ENCODE measurements at places on chromosomes 1 and 21. TPM values are rescaled to one million over a fixed set of nuclear protein-coding genes. Genes with fewer than 3 reads are reported as not detected.

Gene KCNJ6
- total RNA-seq = not detected

Gene C1orf210
- total RNA-seq = 0.38 TPM

DNA sequence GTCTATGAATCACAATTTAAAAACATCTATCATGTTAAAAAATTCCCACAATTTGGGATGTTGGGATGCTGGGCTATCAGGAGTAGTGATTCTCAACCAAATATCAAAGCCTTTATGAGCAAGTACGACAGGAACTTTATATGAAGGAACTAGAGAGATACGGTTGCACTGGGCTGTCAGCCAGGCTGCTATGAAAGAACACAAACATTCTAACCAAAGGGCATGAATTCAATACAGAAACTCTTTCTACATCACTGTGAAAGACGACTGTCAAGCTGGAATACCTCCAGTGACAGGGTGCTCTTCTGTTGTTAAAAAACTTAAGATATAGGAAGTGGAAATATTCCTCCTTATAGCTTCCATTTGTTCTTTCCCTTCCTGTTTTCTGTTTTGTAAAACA is 9.8 kb downstream of the CACNA1E start:
- peaks cover 67% of the 10 kb centered on the region for H3K27me3 ChIP-seq
- H3K36me3 ChIP-seq = no peaks in the 10 kb centered on the region
- no peaks in the 10 kb centered on the region for H3K4me1 ChIP-seq
- H3K4me3 ChIP-seq = no peak overlapping the region

Gene OR6N1
- not detected for total RNA-seq

DNA sequence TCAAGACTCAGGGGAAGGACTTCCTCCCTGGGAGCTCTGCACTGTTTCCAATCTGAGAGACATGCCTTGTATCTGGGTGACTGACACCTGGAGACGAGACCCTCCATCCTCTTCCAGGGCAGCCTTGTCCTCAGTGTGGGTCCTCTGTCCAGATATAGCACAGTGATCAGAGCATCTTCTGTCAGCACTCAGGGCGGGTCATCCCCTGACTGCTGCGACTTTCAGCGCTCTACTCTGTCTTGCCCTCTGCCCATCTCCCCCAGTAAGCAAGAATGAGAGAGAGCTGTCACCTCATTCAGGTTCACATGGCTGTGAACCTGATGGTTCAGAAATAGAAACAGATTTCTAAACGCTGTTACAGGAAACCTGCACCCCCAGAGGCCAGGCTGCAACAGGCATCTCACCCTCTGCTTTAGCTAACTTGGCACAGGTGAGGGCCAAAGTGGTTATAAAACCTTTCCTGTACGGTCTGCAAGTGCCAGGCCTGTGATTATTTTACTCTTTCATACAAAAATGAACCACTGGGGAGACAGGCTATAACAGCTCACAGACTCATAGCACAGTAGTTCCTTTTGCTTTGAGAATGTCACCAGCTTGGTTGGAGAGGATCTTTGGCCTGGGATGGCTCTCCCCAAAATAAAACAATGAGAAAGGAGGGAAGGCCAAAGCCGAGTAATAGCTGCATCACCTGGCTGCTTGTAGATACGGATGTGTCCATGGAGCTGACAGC is 11.4 kb upstream of the TENT5C start:
- no peak overlapping the region for H3K27ac ChIP-seq
- H3K4me1 ChIP-seq = no peaks in the 10 kb centered on the region
- H3K36me3 ChIP-seq = no peaks in the 10 kb centered on the region
- no peak for DNase-seq
- peaks cover 13% of the 10 kb centered on the region for H3K27me3 ChIP-seq
- H3K4me3 ChIP-seq = no peak overlapping the region

DNA sequence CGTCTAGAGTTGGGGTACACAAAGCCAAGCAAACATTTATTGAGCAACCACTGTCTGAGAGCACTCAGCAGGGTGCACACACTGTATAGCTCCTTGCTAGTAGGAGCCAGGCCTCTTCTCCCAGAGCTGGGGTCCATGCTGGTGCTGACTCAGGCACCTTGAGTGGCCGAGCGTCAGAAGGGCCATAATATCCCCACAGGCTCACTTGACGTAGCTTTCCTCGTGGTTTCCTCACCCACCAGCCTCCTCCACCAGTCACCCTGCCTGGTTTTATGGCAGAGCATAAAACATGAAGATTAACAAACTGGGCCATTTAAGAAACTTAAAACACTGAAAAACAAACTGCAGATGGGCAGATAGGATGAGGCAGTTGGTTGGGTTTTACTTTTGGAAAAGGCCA is 361.5 kb downstream of the HHAT start:
- DNase-seq = no peak
- H3K36me3 ChIP-seq = no peaks in the 10 kb centered on the region
- no peak overlapping the region for H3K4me3 ChIP-seq
- H3K4me1 ChIP-seq = peaks cover 46% of the 10 kb centered on the region
- H3K27ac ChIP-seq = no peak overlapping the region

DNA sequence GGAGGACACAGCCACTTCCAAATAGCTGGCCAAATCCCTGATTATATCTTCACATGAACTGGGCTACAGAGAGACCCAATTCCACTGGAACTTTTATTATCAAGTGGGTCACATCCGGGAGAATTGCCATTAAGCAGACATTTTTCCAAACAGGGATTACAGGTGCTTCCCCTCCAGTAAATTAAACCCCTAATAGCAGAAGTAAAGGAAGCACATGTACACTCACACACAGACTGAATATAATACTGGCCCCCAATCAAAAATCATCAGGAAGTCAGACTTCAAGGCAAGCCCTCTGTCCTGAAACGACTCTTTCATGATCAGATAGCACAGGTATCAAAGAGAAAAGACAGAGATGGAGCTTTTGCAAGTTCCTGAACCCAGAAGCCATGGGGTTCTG is 118.6 kb upstream of the PPP2R5A start:
- no peak overlapping the region for H3K4me3 ChIP-seq
- peaks cover 15% of the 10 kb centered on the region for H3K4me1 ChIP-seq
- H3K36me3 ChIP-seq = no peaks in the 10 kb centered on the region
- no peak overlapping the region for H3K27ac ChIP-seq

Gene GUCA2A
- total RNA-seq = not detected

- DNase-seq = no peak
- H3K4me1 ChIP-seq = no peaks in the 10 kb centered on the region
- no peaks in the 10 kb centered on the region for H3K36me3 ChIP-seq
- H3K27me3 ChIP-seq = peaks cover 41% of the 10 kb centered on the region
Observed at GRCh38 chr21:40845441-40845995, 1.4 kb downstream of the DSCAM start.

DNA sequence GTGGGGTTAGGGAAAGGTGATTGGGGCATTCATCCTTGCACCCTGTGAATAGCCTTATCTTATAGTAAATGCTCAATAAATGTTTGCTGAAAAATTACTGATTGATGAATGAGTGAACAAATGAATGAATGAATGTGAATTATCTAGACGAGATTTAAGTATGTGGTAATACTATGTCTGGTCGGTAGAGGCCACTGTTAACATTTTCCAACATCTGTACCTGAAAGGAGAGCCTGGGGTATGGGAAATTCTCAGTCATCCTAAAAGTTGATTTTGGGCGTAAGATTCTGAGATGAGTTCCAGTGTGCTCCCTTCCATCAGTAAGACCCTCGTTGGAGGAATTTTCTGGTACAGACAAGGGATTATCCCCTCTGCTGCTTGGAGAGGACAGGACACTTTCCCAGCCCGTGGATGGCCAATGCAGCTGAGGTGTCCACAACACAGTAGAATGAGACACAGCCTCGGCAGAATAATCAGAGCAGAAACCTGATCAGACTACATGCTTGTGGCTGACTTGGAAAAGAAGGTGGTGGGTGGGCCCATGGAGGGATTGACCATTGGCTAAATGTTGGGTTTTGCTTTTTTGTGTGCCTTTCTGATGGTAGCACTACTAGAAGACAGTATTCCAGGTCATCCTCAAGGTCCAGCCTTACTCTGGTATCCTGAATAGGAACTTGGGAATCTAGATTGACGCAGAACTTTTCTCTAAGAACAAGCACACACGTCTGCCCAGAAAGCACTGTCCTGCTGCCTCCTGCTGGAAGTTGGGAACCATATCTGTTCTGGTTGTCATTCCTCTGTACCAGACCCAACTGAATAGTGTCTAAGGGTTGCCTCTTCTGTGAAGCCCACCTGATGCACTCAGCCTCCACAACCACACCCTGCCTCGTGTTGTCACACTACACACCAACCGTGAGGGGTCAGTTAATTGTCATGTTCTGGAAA is 262.0 kb downstream of the TNR start:
- H3K4me1 ChIP-seq = no peaks in the 10 kb centered on the region
- no peak overlapping the region for H3K4me3 ChIP-seq
- H3K27me3 ChIP-seq = peaks cover 41% of the 10 kb centered on the region
- H3K36me3 ChIP-seq = no peaks in the 10 kb centered on the region
- no peak overlapping the region for H3K27ac ChIP-seq
- no peak for DNase-seq

DNA sequence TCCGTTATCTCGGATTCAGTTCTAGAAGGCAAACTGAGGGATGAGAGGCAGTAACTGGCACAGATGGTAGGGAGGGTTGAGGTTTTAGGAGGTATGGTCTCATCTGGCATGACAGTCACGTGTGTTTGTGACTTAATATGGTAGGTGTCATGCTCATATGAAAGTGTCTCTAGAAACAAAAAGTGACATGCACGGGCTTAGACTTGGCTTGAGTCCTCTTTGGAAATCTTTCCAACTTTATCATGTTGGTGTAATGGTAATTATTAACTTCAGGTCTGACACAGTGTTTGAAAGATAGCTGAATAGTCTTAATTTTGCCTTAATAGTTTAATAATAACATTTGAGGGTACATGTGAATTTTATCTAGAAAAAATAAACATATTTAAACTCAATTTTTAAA is 218.1 kb downstream of the FMN2 start:
- H3K27ac ChIP-seq = no peak overlapping the region
- DNase-seq = no peak
- no peaks in the 10 kb centered on the region for H3K4me1 ChIP-seq
- H3K36me3 ChIP-seq = no peaks in the 10 kb centered on the region
- H3K27me3 ChIP-seq = no peaks in the 10 kb centered on the region

DNA sequence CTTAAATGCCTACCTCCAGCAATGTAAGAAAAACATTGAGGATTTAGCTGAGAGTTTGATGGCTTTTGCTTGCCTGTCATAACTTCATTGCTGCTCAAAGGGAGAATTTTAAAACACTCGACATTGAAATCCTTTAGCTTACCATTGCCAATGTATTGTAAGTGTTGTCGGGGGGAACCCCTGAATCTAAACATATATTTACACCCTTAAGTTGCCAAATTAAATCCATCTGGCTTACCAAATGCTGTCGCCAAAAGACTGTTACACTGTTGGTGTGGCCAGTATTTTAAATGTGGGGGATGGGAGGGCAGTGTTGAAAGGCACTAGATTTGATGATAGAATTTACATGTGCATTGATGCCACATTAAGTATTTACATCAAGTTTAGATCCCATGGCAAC is 24.9 kb upstream of the C1orf105 start:
- H3K4me3 ChIP-seq = peak overlapping the region; percentile 72
- no peak for DNase-seq
- H3K27ac ChIP-seq = no peak overlapping the region
- H3K36me3 ChIP-seq = peaks cover 2% of the 10 kb centered on the region
- no peaks in the 10 kb centered on the region for H3K27me3 ChIP-seq

Gene SLC41A1
- 23.7 TPM for total RNA-seq

DNA sequence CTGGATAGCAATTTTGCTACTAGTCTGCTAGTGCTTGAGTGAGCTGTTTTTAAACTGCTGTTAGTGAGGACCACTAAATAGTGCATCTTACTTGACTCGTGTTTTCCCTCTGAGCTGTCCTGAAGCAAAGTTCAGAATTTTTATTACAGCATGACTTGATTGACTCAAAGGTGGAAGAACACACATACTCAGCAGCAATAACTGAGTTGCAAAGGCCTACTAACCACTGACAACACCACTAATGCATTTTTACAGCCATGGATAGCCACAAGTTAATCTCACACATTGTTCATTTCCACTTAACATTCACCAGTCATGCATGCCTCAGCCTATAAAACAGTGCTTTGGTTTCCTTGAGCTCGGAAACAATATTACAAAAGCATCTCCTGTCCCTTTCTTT is 148.7 kb downstream of the RUNX1 start:
- no peaks in the 10 kb centered on the region for H3K27me3 ChIP-seq
- peaks cover 37% of the 10 kb centered on the region for H3K4me1 ChIP-seq
- peaks cover 4% of the 10 kb centered on the region for H3K36me3 ChIP-seq
- no peak for DNase-seq

GRCh38 chr1:176058686-176059085 is 148.4 kb downstream of the COP1 start:
- no peak overlapping the region for H3K4me3 ChIP-seq
- H3K27me3 ChIP-seq = no peaks in the 10 kb centered on the region
- no peaks in the 10 kb centered on the region for H3K36me3 ChIP-seq
- DNase-seq = no peak
- H3K27ac ChIP-seq = no peak overlapping the region

- DNase-seq = no peak
- H3K4me3 ChIP-seq = no peak overlapping the region
- no peak overlapping the region for H3K27ac ChIP-seq
- H3K4me1 ChIP-seq = no peaks in the 10 kb centered on the region
- no peaks in the 10 kb centered on the region for H3K36me3 ChIP-seq
Observed at GRCh38 chr1:14625572-14625971, 27.1 kb downstream of the KAZN start.

GRCh38 chr21:26351661-26352060 is 181.1 kb upstream of the APP start:
- H3K27me3 ChIP-seq = no peaks in the 10 kb centered on the region
- no peaks in the 10 kb centered on the region for H3K36me3 ChIP-seq
- H3K27ac ChIP-seq = no peak overlapping the region
- DNase-seq = no peak
- H3K4me3 ChIP-seq = no peak overlapping the region

Gene FOXO6
- 0.19 TPM for total RNA-seq

DNA sequence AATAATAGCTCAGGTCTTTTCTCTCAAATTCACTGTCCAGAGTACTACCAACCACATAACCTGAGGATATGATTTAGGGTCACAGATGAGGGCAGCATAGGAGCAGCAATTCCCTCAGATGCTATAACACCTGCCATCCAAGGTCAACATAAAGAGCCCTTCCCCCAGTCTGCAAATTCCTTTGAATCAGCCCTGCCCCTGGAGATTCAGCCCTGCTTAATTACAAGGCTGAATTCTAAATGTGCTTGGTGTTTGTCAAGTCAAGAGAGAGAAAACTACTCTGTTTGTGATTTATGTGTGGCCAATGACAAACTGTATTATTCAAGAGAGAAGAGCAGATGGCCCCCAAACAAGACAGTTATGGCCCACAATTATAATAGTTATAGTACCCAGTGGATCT is 195.7 kb upstream of the ADGRL2 start:
- H3K4me3 ChIP-seq = no peak overlapping the region
- no peaks in the 10 kb centered on the region for H3K27me3 ChIP-seq
- no peak overlapping the region for H3K27ac ChIP-seq
- no peaks in the 10 kb centered on the region for H3K4me1 ChIP-seq

- H3K27me3 ChIP-seq = peaks cover 54% of the 10 kb centered on the region
- peaks cover 4% of the 10 kb centered on the region for H3K4me1 ChIP-seq
- H3K36me3 ChIP-seq = no peaks in the 10 kb centered on the region
- DNase-seq = no peak
Observed at GRCh38 chr1:32898056-32898455, 3.1 kb downstream of the TMEM54 start.

Gene CCDC181
- not detected for total RNA-seq

Gene ZNF593OS
- not detected for total RNA-seq

GRCh38 chr1:228496084-228496483 is 8.9 kb downstream of the RNF187 start:
- peaks cover 12% of the 10 kb centered on the region for H3K36me3 ChIP-seq
- H3K4me3 ChIP-seq = no peak overlapping the region
- peaks cover 43% of the 10 kb centered on the region for H3K4me1 ChIP-seq
- H3K27ac ChIP-seq = no peak overlapping the region
- no peaks in the 10 kb centered on the region for H3K27me3 ChIP-seq
